ENCODE measurements at places on chromosomes 7 and 10.
A peak's percentile ranks its signal among the peaks of the same experiment; 100 is the strongest.

DNA sequence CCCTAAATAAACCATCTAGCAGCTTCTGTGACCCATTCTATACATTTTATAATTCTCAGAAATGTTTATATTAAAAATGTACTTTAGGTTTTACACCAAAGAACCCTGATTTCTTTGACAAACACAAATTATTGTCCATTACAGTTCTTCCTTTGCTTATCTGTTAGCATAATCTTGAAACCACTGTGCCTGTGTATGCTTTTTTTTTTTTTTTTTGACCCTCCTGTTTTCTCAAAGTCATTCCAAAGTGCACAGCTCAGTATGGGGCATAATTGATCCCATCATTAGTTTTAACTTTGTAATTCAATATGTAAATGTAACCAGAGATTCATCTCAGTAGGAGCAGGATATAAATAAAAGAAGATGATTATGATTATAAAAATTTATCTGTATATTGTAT is 229.3 kb downstream of the DGKB start:
- DNase-seq, result no peak

- DNase-seq, result no peak
These were observed 1.4 kb upstream of the LRRC61 start for GRCh38 chr7:150321788-150322113.

- DNase-seq, result no peak
These were observed 32.6 kb upstream of the GIMAP8 start for GRCh38 chr7:150417863-150418262.

DNA sequence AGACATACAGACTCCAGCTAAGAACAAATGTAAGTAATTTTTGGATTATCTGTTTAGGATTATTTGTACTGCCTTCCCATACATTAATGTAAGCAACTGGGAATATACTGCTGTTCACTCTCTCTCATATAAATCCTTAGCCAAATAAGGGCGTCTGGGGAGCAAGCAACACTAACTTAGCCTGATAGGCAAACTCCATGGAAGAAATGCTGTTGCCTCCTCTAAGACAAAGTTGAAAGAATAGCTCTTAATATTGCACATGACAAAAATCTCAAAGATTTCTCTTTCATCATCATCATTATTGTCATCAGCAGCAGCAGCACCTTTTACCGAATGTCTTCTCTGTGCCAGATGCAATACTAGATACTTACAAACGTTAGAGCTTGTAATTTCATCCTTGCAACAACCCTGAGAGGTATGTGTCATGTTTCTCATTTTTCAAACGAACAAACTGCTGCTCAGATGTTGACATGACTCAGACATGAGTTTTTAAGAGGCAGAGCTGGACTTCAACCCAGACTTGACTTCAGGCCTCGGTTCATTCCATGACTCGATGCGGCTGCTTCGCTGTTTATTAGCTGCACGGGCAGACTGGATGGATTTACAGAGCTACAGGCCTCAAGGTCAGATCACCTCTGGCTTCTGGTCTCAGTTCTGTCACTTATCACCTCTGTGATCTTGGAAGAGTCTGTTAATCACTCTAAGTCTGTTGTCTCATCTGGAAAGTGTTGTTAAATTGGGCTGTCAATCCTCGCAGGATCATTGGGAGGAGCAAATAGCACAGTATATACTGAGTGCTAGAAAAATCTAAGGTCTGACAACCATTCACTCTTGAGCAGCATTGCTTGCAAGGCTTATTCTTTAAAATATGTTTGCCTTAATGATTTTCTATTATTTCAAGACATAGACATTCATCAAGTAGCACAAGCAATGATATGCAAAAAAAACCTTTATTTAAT is 126.3 kb upstream of the CELF2 start:
- no peak for DNase-seq

- DNase-seq, result no peak
These were observed 55.2 kb upstream of the FAM133B start for GRCh38 chr7:92645114-92646061.

DNA sequence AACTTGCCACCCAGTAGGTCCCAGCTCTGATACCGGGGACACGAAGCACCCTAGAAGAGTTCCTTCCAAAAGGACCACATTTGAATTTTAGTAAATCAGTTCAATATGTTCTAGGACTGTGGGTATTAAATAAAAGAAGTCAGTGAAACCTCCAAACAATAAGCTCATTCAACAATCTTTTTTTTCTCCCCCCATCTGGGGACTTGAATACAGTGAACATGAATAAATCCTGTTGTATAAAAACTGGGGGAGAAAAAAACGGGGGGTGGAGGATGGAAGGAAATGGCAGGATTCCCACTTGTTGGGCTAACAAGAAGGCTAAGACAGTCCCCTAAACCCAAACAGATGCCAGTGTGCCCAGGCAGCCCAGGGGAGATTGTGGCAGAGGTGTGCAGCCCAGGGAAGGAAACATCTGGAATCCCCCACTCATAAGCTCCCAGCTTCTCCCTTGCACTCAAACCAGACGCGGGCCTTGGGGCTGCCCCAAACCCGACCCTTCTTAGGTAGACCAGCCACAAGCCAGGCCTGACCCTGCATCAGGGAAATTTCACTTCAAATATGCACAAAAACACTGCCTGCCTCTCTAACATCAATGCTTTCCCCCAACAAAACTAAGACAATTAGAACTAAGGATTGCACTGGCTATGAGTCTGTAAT is 8.8 kb downstream of the AFAP1L2 start:
- no peak for DNase-seq

DNA sequence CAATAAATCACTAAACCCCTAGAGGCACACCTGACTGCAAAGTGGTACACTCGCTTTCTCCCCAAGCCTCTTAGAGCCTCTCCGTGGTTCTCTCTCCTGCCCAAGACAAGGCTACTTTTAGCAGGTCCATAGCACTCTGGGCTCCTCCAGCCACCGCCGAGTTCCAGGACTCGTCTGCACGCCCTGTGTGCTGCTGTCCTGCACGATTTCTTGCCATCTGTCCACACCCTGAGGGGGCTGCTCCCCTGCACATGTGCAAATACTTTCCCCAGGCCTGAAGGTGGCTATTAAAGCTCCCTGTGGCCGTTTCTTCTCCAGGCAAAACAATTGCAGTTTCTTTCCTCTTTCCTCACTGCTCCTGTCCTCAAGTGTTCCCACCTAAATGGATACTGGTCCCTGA is 414.3 kb downstream of the PLXNA4 start:
- DNase-seq, result no peak

GRCh38 chr10:69513617-69514016 is 59.6 kb downstream of the NEUROG3 start:
- no peak for DNase-seq

DNA sequence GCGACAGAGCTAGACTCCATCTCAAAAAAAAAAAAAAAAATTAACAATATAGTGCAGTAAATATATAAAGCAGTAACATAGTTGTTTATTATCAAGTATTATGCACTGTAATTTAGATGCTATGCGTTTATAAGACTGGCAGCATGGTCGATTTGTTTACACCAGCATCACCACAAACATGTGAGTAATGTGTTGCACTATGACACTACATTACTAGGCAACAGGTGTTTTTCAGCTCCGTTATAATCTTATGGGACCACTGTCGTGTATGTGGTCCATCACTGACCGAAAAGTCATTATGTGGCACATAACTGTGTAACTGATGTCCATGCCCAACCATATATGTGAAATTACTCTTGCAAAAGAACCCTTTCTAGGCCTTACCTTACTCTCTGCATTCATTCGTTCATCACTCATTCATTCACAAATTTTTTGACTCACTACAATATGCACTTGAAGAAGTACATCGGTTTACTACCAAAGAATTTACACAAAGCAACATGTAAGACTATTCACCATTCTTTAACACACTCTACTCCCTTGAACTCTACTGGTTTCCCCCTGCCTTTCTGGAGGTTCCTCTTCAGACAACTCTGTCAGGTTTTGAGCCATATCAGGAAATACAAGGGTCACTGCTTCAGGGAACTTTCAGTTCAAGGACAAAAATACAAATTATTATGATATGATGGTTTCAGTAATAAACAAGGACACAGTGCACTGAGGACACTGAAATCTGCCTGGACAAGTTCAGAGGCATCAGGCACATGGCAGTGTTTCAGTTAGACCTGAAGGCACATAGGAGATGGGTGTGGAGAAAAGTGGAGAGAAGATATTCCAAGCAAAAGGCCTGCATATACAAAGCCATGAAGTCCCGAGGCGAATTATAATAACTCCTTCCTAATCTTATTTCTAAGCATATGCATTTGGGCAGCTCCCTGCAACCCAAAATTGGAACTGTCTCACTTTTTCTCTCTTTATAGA is 17.4 kb downstream of the ITGB1 start:
- no peak for DNase-seq

DNA sequence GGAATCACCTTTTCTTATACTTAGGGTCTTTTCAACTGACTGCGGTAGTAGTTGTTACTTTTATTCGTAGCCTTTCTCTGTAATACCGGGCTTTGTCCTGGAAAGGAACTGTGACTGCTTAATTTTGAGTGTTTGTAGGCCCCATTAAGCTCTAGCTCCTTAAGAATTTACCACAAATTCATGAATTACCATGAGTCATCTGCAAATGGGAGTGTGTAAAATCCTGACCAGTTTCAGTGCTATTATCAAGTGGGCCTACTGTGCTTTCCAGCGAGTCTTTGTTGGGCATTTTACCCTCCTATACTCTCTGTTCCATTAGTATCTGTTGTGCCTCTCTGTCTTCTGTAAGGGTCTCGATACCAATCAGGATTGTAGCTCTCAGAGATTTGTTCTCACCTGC is 49.7 kb downstream of the ZMYND11 start:
- DNase-seq, result no peak

DNA sequence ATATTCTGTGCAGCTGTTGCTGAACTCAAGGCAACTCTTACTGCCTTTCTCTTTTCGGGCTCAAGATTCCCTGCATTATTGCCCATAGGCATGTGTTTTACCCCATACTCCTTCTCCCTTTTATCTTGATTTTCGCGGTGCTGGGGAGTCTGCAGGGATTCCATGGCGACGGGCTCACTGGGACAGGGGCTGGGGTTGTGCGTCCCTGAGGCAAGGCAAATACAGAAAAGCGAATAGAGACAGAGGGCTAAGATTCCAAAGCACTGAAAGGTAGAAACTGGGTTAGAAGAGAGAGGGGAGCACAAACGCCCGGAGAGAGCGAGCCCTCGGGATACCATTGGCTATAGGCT is 519 bp upstream of the RPP38 start:
- no peak for DNase-seq

- DNase-seq, result no peak
These were observed 131.4 kb downstream of the MGMT start for GRCh38 chr10:129598413-129598812.

DNA sequence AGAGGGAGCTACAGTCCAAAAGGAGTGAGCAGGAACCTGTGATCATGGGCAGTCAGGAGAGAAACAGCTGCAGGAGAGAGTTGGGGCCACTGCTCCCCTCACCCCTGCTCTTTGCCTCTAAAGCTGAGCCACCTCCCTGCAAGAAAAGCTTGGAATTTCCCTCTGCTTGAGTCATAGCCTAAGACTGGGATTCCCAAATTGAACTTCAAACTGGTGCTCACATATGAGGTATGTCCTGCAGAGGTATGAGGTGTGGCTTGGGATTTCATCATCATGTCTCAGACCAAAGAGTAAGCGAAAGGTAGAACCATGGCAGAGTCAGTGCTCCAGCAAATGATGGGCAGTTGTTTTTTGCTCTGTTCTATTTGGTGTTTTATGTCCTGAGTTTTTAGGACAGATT is 237.1 kb upstream of the NRP1 start:
- no peak for DNase-seq

DNA sequence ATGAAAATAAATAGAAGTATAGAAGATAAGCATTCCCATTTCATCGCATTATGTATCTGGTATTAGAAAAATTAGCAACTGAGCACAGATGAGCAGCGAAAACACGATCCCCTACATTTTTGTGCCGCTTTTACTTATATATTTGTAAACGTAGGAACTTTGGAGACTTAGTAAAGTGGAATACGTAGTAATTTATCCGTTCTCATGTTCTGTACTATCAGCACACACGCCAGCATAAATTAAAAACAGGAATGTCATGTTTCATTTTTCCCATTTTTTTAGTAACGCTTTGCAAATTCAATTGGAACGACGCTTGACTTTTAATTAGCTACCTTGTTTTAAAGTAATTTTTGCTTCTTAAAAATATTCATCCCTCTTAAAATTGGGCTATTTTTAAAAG is 2.4 kb downstream of the ZNRF2 start:
- no peak for DNase-seq

DNA sequence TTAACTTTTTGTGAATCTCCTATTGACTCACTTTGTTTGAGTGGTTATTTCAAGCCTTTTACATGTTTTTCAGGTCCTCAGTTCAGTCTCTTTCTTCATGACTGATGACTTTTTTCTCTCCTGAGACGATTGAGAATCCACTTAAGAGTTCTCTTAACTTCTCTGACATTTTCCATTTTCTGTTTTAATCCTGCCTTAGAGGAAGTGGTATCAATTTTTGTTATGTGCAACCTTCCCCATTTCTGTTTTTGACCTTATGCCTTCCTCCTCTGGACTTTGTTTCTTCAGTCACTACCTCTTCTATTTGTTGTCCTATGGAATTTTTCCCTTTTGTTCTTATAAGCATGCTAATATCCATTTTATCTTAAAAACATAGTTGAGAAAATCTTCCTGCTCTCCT is 2.4 kb downstream of the PSMC2 start:
- DNase-seq, result no peak

- peak; percentile 24 for DNase-seq
These were observed 42.5 kb downstream of the STK17A start for GRCh38 chr7:43625453-43625852.

GRCh38 chr10:113520690-113521474 is 32.0 kb upstream of the HABP2 start:
- no peak for DNase-seq

DNA sequence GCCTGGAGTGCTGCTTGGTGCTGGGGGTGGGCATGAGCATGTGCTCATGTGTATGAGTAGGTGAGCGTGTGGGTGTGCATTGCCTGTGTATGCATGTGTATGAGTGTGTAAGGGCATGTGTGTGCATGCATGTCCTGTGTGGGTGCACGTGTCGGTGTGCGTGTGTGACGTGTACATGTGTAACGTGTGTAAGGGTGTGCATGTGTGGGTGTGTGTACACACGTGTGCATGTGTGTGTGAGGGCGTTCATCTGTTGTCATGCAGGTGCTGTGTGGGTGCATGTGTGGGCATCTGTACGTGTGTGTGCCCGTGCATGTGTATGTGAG is 30.3 kb downstream of the FAM20C start:
- DNase-seq, result no peak

DNA sequence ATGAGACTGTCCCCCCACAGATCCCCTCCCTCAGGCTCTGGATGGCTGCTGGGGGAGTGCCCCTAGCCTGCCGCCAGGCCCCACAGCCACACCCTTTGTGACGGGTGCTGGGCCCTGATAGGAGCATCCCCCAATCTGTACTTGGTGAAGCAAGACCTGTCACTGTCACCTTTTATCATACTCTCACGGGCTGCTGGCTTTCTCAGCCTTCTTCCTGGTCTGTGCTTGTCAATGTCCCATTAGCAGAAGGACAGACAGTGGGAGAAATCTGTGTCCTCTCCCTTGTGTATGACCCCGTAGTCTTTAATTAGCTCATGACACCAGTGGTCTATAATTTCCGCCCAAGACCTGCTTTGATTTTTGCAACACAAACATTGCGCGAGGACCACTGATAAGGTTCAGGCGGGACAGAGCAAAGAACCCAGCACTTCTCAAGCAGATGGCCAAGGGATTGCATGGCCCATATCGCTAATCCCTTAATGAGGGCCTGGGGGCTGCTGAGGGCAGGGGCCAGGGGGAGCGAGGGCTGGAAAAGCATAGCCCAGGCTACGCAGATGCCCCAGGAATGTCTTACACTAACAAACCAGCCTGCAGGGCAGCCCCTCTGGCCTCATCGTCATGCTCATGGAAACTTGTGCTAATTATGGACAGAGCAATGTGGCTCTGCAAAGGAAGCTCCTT is 127.8 kb downstream of the PTPN20 start:
- DNase-seq, result no peak

Data from stimulated activated CD8-positive, alpha-beta memory T cell treated with anti-CD3 and anti-CD28 coated beads, Interleukin-4, amount 100 ng/mL, for 24 hours (primary cell).